ENCODE measurements at places on chromosomes 11 and 22.

DNA sequence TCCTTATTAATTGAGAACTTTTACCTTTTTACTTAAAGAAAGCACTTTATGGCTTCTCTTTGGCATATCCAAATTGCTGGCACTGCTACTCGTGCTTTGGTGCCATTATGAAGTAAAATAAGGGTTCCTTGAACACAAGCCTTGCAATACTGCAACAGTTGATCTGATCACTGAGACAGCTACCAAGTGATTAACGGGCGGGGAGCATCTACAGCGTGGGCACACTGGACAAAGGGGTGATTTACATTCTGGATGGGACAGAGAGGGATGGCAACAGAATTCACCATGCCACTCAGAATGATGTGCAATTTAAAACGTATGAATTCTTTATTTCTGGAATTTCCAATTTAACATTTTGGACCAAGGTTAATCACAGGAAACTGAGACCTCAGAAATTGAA, 7.7 kb downstream of the CHRDL2 start:
- no peak for DNase-seq

- DNase-seq: no peak
Observed at GRCh38 chr11:87954476-87954875, 220.8 kb downstream of the RAB38 start.

- no peak for DNase-seq
Observed at GRCh38 chr11:34793666-34794065, 122.5 kb downstream of the APIP start.

DNA sequence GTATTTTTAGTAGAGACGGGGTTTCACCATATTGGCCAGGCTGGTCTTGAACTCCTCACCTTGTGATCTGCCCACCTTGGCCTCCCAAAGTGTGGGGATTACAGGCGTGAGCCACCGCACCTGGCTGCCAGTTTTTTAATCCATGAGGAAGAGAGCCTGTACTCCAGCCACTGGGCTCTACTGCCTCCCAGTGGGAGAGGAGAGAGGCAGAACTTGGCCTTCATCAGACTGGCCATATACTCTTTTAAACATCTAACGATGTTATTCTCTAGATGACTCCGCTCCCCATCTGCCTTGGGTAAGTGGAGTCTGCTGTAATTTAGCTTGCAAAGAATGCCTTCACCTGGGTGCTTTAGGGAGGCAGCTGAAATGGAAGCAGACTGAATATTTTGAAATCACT, 34.6 kb downstream of the SLC6A5 start:
- no peak for DNase-seq

GRCh38 chr22:46086577-46087335, 63.6 kb upstream of the PPARA start:
- no peak for DNase-seq

DNA sequence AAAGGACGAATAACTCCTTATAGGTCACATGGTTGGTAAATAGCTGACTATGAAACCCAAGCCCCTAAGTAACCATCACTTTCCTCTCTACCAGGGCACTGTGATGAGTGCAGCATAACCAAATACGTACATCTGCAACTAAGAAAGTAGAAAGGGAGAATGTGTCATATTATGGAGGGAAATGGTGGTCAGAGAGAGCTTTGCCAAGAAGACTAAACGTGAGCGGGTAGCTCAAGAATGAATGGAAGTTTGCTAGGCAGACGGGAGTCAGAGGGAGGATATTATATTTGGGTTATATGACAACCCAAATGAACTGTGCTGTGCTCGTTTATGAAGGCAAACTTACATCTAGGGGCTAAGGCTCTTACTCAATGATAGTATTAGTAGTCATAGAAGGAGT, 537.3 kb downstream of the OPCML start:
- DNase-seq: no peak

- DNase-seq: no peak
Observed at GRCh38 chr22:47632701-47633100, 870.3 kb downstream of the TBC1D22A start.

DNA sequence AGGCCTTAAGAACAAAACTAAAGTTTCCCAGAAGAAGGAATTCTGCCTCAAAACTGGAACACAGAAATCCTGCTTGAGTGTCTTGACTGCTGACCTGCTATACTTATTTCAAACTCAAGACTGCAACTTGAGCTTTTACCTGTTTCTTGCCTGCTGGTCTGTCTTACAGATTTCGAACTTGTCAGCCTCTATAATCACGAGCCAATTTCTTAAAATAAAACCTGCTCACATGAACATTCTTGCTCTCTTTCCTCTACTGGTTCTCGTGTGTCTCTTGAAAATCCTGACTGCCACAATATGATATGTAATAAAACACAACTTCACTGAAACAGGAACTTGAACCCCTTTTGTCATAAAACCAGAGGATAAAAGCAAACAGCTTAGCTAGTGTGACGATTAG, 13.9 kb downstream of the PATL1 start:
- no peak for DNase-seq

DNA sequence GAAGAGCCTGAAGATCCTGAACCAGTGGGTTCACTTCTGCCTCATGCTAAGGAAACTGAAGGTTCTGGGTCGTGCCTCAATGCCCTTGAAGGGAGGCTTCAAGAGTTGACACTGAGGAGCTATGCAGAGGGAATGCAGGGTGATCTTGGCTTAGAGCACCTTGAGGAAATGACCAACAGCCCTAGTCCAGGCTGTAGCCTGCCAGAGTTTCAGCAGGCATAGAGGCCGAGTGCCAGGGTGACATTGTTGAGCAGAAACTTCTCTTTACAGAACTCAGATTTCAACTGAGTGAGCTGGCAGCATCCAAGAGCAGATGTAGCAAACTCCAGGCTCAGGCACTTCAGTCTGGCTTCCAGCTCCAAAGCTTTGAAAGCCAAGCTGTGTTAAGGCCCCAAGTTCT, 23.1 kb upstream of the CAPRIN1 start:
- no peak for DNase-seq

GRCh38 chr22:49500942-49501395, 326.7 kb downstream of the BRD1 start:
- no peak for DNase-seq

DNA sequence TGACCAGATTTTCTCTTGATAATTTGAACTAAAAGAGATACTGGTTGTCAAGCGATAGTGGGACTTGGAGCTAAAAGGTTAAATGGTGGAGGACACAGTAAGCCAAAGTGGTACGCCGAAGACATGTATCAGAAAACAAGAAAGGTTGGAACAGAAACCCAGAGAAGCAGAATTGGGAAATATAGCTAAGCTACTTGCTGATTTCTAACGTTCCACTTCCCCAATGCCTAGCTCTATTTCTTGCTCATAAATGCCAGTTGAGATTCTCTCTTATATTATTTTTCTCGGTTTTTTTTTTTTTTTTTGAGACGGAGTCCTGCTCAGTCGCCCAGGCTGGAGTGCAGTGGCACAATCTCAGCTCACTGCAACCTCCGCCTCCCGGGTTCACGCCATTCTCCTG, 12.7 kb downstream of the TMEM41B start:
- DNase-seq: no peak

DNA sequence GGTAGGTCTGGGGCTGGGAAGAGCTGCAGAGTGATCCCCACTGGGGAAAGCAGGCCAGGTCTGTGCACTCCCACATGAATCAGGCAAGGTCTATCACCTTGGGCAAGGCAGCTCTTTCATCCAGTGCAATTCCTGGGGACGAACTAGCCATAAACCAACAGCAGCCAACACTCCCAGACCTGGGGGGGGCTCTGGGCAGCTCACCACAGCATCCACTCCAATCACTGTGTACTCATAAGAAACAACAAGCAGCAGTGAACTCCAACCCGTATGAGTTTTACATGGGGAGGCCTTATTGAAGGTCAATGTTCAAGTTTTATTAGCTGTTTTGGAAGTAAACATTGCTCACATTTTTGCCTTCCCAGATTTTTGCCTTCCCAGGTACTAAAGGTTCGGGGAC, 157.4 kb upstream of the NAV2 start:
- no peak for DNase-seq

DNA sequence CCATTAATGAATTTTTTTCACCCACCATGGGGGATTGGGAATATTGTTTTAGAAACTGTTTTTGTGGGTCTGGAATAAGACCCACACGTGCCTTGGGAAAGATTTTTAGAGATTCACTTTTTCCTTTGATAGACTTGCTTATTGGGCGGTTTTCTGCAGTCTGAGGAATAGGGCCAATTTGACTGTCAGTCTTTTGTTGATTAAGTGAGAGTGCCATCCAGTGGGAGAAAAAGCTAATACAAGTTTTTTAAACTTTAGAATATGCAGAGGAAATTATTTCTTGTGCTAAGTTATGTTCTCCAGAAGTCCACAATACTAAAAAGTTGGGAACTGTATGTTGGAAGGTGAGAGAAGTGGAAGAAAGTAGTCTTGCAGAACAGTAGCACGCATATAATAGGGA, 56.1 kb downstream of the PRMT3 start:
- no peak for DNase-seq

DNA sequence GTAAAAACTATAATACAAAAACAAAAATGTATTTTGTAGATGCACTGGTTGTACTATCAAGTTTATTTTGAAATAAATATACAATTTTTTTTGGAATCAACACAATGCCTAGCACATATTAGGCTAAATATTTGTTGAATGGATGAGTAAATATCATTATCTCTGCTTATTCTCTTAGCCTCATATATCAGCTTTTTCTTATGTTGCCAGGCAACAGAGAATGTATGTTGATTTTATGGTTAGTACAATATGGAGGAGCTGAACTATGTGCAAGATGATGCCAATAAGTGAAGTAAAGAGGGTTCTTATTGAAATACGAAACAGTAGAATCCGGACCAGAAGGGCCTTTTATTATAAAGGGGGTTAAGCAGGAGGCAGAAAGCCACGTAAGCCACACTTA, 94.9 kb downstream of the FAR1 start:
- no peak for DNase-seq

DNA sequence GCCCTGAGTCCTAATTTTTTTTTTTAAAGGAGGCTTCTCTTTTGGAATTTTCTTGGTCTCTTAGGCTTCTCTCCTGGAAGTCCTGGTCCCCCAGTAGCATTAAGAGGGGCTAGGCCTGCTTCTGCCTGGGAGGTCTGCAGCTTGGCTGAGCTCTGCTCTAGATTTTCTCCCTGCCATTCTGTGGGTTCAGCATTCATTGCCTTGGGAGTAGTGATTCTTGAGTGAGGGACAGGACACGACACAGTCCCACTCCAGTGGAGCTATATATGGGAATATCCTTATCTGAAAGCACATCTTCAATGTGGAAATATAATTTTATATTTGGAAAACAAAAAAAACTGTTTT, 3.7 kb downstream of the IGSF22 start:
- DNase-seq: no peak

- no peak for DNase-seq
Observed at GRCh38 chr11:132245403-132246385, 875.3 kb downstream of the NTM start.

DNA sequence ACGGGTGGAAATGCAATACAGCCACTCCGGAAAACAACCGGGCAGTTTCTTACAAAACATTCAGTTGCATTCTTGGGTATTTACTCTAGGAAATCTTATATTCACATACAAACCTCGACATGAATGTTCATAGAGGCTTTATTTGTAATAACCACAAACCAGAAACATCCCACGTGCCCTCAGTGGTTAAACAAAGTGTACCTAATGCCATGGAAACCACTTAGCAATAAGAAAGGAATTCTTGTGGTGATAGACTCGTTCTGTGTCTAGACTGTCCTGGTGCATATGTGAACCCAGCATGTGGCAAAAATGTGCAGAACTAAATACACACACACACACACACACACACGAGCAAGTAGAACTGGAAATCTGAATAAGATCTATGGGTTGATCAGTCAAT, 1073.3 kb downstream of the TBC1D22A start:
- DNase-seq: no peak

GRCh38 chr11:36684840-36685801, 87.1 kb upstream of the RAG2 start:
- DNase-seq: no peak

- DNase-seq: no peak
Observed at GRCh38 chr11:123391646-123392348, 38.3 kb upstream of the GRAMD1B start.

DNA sequence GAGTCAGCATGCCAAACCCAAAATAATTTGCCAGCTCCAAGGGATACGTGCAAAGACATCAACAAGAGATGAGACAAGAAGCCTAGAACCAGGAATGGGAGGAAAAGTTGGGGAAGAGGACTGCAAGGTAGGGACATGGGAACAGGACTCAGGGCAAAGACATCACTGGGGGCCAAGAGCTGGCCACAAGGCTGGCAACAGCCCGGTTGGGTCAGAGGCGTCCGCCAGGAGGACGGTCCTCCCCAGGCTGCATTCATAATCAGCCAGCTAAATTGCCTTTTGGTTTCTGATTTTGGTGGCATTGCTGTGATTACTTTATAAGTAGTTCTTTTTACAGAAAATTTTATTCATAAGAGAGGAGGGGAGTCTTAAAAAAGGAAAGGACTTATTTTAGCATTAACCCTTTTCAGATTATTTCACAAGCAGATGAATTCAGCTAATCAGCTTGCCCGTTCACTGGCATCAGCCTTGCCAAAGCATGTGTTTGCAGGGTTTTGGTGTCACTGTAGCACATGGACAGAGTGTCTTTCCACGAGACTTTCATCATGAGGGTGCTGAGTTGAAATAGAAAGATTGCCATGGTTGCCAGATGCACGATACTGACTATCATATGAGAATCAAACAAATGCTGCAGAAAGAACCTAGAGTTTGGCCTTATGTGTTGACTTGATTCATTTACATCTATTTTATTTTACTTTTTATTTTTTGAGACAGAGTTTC, 23.2 kb upstream of the NAV2 start:
- no peak for DNase-seq

DNA sequence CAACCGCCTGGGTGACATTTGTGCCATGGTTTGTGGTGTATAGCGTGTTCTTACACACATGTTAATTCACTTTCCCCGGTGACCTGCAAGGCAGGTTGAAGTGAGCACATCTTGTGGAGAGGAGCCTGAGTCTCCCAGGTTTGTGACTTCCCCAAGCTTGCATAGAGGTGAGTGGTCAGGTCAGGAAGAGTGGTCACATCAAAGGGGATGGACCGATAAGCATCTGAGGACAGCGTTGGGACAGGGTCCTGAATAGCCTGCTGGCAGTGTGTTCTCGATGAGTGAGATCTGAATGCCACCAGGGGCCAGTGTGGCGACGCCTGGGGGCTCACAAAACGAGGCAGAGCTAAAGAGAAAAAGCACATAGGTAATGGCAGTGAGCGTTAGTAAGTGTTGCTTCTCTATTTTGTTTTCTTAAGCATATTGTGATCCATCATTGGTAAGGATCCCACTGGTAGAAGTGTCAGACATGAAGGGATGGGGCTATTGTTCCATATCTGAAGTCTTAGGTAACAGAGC, 154.6 kb downstream of the GRIK4 start:
- no peak for DNase-seq

DNA sequence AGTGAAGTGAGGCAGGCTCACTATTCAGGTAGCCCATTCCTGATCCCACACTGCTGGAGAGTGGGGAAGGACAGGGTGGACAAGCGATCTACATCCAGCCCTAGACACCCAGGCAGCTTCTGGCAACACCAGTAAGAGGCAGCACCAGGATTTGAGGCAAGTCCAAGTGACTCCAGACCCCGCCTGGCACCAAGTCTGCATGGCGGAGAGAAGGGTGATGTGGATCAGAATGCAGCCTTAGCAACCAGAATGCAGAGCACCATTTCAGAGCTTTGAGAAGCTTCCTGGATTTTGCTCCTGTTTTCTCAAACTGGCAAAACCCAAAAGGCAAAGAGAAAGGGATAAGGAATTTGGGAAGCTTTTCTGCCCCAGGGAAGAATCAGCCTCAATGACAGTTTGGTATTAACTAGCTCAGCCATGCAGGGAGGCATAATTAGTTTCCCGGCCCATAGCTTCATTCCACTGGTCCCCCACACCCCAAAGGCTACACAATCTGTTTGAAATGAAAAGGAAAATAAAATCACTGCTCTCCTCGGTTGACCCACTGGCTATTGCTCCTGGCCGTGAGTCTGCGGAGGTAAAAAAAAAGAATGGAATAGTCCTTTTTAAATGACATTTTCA, 17.3 kb downstream of the GALNT18 start:
- DNase-seq: no peak

Data from stimulated activated CD8-positive, alpha-beta memory T cell treated with anti-CD3 and anti-CD28 coated beads, Interleukin-2, amount 100 ng/mL, for 1 hour (primary cell).